Myocyte (in vitro differentiated cells): ENCODE measurements at places on chromosomes 7 and 10.

GRCh38 chr10:110737886-110738634 is 93.9 kb downstream of the RBM20 start:
- DNase-seq = no peak

GRCh38 chr10:65194555-65194954 is 1673.4 kb downstream of the REEP3 start:
- peak; percentile 75 for DNase-seq

GRCh38 chr7:84248267-84248666 is 53.7 kb upstream of the SEMA3A start:
- DNase-seq = no peak

DNA sequence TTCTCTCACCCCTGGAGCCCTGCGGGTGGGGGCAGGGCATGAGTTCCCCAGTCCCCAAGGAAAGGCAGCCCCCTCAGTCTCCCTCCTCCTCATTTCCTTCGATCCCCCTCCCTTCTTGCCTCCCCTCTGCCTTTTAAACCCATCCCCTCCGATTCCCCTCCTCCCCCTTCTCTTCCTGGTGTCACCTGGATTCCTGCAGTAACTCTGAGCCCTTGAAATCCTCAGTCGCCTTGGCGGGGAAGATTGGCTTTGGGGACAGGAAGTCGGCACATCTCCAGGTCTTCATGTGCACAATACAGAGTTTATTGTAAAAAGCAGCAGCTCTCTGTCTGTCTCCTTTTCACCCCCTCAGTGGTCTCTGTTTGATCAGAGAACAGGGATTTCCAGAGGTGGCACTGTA is 1.3 kb upstream of the MUC12 start:
- DNase-seq = no peak

- no peak for DNase-seq
Measured at GRCh38 chr7:158098125-158099030, 489.2 kb downstream of the PTPRN2 start.

- no peak for DNase-seq
Measured at GRCh38 chr7:130398526-130399090, 18.3 kb downstream of the CPA1 start.

- no peak for DNase-seq
Measured at GRCh38 chr7:122887848-122888247, 1.6 kb upstream of the CADPS2 start.

DNA sequence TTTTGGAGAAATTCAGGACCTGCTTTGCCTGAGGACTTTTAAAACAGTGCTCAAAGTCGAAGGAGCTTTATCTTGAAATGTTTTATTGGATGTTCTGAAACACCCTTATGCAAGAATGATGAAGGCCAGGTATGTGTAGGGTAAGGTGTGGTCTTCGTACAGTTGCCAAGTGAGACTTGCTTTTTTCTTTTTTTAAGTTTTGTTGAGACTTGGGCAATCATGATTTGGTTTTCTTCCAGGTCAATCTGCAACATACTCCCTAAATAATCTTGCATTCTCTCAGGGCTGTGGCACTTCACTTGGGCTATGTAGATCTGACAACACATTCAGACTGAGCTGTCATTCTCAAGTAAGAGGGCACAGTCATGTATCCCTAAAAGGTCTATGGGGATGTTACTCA is 75.0 kb downstream of the GATA3 start:
- no peak for DNase-seq

GRCh38 chr10:74738985-74739567 is 87.3 kb upstream of the KAT6B start:
- DNase-seq = peak; percentile 16

- DNase-seq = no peak
Measured at GRCh38 chr7:44705434-44705833, 43.2 kb upstream of the ZMIZ2 start.

GRCh38 chr7:29243910-29244655 is 49.5 kb downstream of the CHN2 start:
- DNase-seq = no peak

GRCh38 chr10:23630885-23631284 is 192.0 kb downstream of the OTUD1 start:
- DNase-seq = no peak

DNA sequence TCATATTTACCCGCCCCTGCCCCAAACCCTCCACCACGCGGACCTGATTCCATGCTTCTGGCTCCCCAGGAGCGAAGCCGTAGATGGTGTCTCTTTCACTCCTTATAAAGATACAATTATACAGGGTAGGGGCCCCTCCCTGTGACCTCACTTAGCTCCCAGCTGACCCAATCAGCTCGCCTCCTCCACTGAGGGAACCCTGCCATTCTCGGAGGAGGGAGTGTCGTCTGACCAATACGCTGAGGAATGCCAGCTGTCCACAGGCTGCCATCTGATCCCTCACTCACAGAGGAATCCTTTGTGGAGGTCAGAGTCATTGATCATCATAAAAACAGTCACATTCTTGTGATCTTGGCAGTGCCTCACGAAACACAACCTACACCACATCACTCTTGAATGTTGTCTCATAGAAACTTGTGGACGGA is 67.5 kb upstream of the INSIG1 start:
- DNase-seq = peak; percentile 100

DNA sequence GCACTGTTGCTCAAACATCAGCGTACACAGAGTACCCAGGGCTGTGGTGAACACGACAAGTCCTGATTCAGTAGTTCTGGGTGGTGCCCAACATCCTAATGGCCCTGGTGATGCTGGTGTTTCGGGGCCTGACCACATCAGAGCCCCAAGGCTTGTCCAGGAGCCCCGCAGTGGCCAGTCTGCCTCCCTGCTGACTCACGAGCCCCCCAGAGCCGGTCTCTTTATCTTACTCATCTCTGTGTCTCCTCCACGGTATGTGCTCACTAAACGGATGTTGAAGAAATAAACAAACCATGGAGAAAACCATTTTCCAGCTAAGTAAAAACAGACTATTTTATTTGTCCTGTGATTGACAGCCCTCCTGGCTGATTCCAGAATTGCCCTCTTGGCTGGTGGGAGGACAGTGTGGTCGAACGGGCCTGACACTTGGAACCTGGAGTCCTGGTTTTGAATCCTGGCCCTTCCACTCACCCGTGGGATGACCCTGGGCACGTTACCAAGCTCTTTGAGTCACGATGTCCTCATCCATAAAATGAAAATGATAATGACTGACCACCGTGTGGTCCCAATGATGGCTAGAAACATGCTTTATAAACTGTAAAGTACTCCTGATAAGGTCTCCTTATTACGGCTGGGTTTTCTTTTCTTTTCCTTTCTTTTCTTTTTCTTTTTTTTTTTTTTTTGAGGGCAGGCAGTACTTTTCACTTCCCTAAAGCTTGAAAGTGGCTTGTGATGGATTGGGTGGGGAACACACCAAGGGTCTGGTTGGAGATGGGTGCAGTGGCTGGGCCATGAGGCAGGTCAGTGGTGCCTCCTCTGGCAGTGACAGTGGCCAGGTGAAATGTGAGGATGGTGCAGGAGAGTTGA is 5.7 kb downstream of the HIP1 start:
- peak; percentile 77 for DNase-seq

DNA sequence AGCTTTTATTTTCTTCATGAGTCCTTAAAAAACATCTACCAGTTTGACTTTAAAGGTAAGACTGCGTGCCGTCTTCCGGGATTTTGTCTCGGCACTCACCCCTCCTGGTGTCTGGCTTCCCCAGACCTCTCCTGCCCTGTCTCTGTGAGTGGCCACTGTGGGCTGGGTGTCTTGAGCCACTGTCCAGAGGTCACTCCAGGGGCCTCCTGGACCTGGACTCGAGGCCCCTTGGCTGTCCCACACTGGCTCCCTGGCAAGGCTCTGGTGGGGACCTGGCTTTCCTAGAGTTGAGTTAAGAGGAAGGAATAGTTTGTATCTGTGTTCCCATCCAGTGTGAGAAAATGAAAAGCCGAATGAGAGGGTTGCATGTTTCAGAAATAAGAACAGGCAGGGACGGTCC is 95.5 kb downstream of the NKX6-2 start:
- DNase-seq = no peak

GRCh38 chr10:35933940-35934641 is 292.0 kb upstream of the FZD8 start:
- DNase-seq = no peak

- DNase-seq = no peak
Measured at GRCh38 chr7:106021151-106022067, 58.3 kb downstream of the CDHR3 start.

- no peak for DNase-seq
Measured at GRCh38 chr10:32461203-32461602, 15.3 kb downstream of the CCDC7 start.

DNA sequence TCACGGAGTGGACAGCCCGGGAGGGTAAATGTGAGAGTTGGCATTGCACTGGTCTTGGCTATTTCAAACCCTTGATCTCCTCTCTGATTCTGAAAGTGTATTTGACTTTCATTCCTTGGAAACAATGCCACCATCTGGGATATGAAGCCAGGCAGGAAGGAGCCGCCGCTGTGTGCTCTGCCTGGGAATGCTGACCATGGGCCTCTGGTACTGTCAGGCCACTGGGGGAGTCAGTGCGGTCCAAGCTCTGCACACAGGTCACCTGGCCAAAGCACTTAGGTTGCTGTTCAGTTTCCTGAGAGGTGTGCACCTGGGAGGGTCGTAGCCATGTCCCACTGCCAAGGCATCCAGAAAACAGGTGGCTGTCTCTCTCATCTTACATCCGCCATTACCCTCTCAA is 68.5 kb upstream of the SHH start:
- no peak for DNase-seq

GRCh38 chr7:117874191-117874700 is 1.0 kb upstream of the CTTNBP2 start:
- no peak for DNase-seq

- DNase-seq = no peak
Measured at GRCh38 chr10:119217991-119218490, 10.7 kb downstream of the GRK5 start.

- DNase-seq = no peak
Measured at GRCh38 chr7:30734497-30734896, 17.4 kb upstream of the INMT start.

GRCh38 chr7:24192053-24192452 is 91.9 kb upstream of the NPY start:
- DNase-seq = no peak

GRCh38 chr10:5446390-5446926 is 34.1 kb downstream of the NET1 start:
- peak; percentile 94 for DNase-seq

DNA sequence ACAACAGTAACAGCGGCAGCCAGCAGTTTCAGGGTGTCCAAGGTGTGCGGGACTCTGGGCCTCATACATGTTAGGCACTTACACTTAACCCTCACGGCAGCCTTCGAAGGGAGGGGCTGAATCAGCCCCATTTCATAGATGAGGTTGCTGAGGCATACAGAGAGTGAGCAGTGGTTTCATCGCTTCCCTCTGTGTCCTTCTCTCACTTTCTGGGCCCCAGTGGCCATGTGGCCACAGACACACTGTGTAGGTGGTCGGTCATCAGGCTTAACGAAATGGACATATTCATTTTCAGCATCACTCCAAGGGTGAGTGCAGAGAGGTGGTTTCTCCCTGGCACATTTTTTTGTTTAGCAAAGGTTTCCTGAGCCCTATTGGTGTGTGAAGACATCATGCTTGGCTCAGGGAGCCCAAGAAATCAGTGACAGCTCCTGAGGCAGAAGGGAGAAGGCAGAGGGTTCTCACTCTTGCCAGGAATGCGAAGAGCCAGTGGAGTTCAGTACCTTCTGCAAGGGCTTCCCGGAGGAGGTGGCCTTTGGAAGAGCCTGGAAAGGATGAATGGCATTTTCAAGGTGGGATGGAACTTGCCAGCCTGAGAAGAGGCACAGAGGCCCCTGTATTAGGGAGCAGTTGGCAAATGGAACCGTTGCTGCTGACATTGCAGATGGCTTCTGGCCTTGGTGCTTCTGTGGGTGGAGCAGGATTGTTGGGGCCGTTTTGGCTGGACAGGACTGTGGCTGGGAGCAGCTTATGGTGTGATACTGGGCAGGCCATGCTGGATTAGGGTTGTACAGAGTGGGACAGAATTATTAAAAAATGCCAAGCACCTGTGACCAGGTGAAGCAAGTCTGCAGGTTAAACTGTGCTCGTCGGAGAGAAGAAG is 61.7 kb upstream of the PPIF start:
- no peak for DNase-seq

DNA sequence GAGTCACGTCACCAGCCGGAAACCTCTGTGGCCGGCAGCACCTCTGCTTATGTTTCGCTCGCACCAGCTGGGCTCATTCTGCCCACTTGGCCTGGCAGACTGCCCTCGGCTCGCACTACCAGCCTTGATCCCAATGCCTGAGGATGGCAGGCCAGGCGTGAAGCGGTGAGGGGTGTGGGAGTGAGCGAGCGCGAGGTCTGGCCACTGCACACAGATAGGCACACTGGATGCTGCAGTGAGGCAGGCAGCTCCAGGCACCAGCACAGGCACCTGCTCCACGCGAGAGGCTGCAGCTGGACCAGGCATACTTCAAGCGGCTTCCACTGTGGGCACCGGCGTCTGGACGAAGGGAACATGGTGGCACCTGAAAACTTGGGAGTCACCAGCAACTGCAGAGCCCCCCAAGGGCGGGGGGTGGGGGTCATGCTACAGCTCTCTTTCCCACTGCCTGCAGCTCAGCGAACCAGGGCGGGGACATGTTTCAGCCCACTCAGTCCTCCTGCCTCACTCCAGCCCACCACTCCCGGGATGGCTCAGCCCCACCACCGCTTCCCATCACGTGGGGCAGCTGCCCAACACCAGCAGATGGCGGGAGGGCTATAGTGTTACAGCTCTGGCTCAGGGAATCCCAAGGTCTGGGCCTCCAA is 5.4 kb upstream of the DMTF1 start:
- DNase-seq = peak; percentile 84

- peak; percentile 100 for DNase-seq
Measured at GRCh38 chr7:102875700-102876295, 37.0 kb upstream of the LRRC17 start.

- DNase-seq = no peak
Measured at GRCh38 chr10:52276986-52277385, 37.1 kb upstream of the DKK1 start.

- DNase-seq = no peak
Measured at GRCh38 chr10:11282156-11282555, 264.5 kb downstream of the CELF2 start.

GRCh38 chr10:115989621-115990020 is 283.4 kb downstream of the GFRA1 start:
- no peak for DNase-seq

GRCh38 chr7:114910787-114911186 is 11.1 kb upstream of the MDFIC start:
- DNase-seq = no peak

GRCh38 chr7:16940776-16941175 is 59.0 kb upstream of the AGR3 start:
- no peak for DNase-seq

- DNase-seq = no peak
Measured at GRCh38 chr10:127338399-127339110, 142.2 kb upstream of the INSYN2A start.

DNA sequence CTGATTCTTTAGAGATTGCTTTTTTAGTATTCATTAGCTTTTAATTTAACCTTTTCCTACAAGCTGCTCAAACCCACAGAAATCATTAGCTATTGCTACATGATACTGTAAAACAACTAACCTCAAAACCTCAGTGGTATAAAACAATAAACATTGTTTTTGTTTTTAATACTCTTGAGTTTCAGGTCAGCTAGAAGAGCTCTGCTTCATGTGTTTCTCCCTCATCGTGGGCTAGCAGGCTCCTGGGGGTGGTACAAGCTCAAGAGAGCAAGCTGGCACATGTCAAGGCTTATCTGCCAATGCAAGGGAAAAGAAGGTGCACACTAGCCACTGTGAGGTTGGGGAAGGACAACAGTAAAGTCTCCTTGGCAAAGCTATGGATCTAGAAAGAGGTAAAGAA is 232.9 kb upstream of the PHF14 start:
- no peak for DNase-seq
